ENCODE measurements at places on chromosomes 3 and 15. TPM values are rescaled to one million over a fixed set of nuclear protein-coding genes. Genes with fewer than 3 reads are reported as not detected.

Gene KLHL24
- total RNA-seq, result 112 TPM

Gene SAMD7
- not detected for total RNA-seq

Gene HTR3E
- not detected for total RNA-seq

Gene PCNP
- 131 TPM for total RNA-seq

Gene TMCO5A
- not detected for total RNA-seq

Gene PSTPIP1
- not detected for total RNA-seq

Gene DNAH12
- total RNA-seq, result 0.29 TPM

Gene DOCK3
- total RNA-seq, result 21.4 TPM

Gene KBTBD8
- total RNA-seq, result 1.4 TPM

Gene SLC28A2
- not detected for total RNA-seq

Gene KNG1
- total RNA-seq, result not detected

Gene AGBL1
- total RNA-seq, result not detected

Gene CFAP100
- total RNA-seq, result not detected

Gene SAMMSON
- not detected for total RNA-seq

Gene ISLR
- 64.9 TPM for total RNA-seq

Gene ADGRG7
- total RNA-seq, result not detected

Gene LRRIQ4
- total RNA-seq, result 0.11 TPM

Gene TTLL13
- total RNA-seq, result 0.47 TPM

Gene SERPINI2
- not detected for total RNA-seq

Gene SOX14
- total RNA-seq, result 0.44 TPM

Gene C3orf22
- not detected for total RNA-seq

Gene OSBPL10
- 27.8 TPM for total RNA-seq

Gene TERC
- 11.8 TPM for total RNA-seq

Gene SYNM
- total RNA-seq, result 1.2 TPM

Gene CPLX3
- total RNA-seq, result 0.14 TPM

Gene SLC9C1
- total RNA-seq, result 0.69 TPM

Gene PXK
- total RNA-seq, result 15.4 TPM

Gene AADAC
- total RNA-seq, result not detected

Gene ATP13A5
- total RNA-seq, result not detected

Gene GOLGA6L10
- total RNA-seq, result 11.0 TPM

Gene FBXW12
- total RNA-seq, result 0.51 TPM

Gene TUSC7
- not detected for total RNA-seq

Gene ANKDD1A
- 4.1 TPM for total RNA-seq

Gene GP9
- total RNA-seq, result not detected

Gene KAT2B
- 6.2 TPM for total RNA-seq

Gene CHDH
- total RNA-seq, result 3.9 TPM

Gene DCLK3
- total RNA-seq, result 0.07 TPM

Gene MASP1
- 1.4 TPM for total RNA-seq

Gene SLC35G2
- 0.88 TPM for total RNA-seq

Gene NEK11
- total RNA-seq, result 9.8 TPM

Gene CYP1A2
- 0.09 TPM for total RNA-seq

Data from mesothelial cell of epicardium (in vitro differentiated cells).